ENCODE measurements at places on chromosomes 2 and 18.
A peak's percentile ranks its signal among the peaks of the same experiment; 100 is the strongest.

DNA sequence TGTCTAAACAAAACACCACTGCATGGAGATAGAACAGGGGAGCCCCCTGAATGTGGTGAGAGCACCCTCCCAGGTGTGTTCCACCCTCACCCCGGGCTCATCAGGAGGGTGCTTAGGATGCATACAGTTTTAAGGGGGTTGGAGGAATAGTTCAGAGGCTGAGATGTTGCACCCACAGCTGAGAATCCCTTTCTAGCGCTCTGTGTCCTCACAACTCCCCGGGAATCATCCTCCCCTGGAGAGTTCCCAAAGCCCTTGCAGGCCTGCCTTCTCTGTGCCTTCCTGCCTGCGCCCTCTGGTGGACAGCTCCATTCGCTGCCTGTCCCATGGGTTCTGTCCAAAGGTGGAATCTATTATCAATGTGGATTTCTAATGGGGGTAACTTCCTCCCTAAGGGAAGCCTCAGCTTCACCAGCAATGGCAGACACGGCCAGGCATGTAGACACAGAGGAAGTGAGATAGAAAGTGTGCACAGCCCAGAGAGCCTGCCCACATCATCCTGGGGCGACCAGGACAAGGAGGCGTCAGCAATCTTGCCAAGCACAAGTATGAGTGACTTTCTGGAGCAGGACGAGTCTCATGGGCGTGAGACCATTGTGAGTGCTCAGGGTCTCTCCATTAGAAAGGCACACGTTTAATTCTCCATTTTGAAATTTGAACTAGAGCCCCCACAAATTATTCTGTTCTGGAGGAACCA, 1.2 kb upstream of the UGT1A5 start:
- peak; percentile 28 for DNase-seq

GRCh38 chr2:216216951-216217903, 108.1 kb downstream of the XRCC5 start:
- no peak for DNase-seq

- DNase-seq: no peak
Observed at GRCh38 chr2:109582928-109583895, 30.6 kb downstream of the SEPTIN10 start.

DNA sequence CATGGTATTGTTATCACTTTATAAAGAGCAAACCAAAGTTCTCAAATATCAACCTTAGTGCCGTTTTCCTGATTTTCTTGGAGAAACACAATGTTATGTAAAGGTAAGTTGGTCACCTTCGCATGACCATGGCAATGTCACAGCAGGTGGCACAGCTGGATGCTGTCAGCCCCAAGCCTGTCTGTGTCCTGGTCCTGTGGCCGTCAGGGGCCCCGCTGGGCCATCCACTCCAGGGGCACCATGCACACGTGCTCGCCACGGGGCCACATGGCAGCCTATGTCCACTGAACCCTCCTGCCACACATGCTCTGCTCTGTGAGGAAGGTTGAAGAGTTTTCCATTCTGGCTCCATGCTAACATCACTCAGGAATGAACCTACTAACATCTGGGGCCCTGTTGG, 85.9 kb downstream of the EIPR1 start:
- no peak for DNase-seq

DNA sequence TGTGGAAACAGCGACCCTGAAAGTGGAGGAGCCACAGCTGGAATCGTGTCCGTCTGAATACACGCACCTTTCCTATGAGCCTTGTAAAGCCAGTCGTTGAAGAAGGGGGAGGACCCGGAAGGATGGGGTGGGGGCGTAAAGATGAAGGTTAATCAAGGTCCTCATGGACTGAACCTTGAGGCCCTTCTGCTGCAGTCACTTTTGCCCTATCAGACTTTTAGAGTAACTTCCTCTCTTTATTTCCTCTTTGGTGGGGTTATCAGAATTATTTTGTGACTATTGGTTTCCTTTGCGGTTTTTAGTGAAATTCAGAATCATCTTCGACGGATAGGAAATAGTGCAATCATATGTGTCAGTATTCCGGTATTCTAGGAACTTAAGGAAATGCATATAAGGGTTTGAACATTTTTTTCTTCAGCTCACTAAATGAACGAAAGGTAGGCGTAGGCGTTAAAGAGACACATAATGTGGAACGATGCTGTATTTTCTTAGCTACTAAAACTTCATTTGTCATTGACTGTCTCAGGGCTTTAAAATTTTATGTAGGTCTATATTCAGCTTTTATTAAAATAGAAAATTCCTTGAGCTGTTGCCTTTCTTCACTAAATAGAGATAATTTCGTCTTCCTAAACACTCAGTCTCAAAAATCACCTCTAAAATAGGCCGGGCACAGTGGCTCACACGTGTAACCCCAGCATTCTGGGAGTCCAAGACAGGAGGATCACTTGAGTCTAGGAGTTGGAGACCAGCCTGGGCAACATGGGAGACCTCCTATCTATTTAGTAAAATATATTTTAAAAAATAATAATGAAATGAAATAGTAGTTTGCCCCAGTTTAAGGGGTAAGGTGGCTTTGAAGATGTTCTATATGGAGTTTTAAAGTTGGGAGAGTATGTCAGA, 1.4 kb upstream of the YES1 start:
- peak; percentile 36 for DNase-seq
